Thymus (tissue), 14 donors: ENCODE measurements at places on chromosomes 13 and 19. TPM values are rescaled to one million over a fixed set of nuclear protein-coding genes. Genes with fewer than 3 reads are reported as not detected.

DNA sequence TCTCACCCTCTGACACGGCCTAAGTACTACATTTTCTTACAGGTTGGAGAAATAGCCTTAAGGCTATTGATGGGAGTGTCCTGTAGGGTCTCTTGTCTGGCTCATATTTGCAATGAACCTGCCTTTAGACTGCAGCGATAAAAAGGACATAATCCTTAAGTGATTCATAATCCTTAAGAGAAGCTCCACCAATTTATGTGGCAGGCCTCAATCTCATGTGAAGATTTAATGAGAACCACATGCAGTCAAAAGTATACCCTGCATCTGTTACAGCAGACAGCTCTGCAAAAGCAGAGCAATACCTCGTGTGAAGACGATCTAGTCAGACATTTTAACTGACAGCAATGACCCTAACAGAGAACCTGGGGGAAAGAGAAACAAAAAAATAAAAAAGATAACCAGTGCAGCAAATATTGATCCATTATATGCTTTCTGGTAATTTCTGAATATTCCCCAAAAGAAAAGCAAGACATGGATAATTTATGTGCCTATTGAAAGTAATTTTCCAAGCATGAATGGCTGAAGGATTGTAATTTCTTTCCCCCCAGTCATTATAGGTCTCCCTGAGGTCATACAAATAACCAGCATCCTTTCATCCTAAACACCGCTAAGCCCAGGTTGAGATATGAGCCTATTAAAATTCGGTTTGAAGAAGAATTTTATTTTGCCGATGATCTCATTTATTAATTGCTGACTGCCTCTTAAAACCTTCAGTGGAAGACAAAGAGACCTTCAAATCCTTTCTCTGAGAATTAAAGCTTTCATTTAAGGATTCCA is 321.8 kb upstream of the NBEA start:
- H3K4me3 ChIP-seq = no peak overlapping the region
- DNase-seq = no peak
- H3K36me3 ChIP-seq = no peaks in the 10 kb centered on the region
- no peaks in the 10 kb centered on the region for H3K27me3 ChIP-seq
- H3K27ac ChIP-seq = no peak overlapping the region

DNA sequence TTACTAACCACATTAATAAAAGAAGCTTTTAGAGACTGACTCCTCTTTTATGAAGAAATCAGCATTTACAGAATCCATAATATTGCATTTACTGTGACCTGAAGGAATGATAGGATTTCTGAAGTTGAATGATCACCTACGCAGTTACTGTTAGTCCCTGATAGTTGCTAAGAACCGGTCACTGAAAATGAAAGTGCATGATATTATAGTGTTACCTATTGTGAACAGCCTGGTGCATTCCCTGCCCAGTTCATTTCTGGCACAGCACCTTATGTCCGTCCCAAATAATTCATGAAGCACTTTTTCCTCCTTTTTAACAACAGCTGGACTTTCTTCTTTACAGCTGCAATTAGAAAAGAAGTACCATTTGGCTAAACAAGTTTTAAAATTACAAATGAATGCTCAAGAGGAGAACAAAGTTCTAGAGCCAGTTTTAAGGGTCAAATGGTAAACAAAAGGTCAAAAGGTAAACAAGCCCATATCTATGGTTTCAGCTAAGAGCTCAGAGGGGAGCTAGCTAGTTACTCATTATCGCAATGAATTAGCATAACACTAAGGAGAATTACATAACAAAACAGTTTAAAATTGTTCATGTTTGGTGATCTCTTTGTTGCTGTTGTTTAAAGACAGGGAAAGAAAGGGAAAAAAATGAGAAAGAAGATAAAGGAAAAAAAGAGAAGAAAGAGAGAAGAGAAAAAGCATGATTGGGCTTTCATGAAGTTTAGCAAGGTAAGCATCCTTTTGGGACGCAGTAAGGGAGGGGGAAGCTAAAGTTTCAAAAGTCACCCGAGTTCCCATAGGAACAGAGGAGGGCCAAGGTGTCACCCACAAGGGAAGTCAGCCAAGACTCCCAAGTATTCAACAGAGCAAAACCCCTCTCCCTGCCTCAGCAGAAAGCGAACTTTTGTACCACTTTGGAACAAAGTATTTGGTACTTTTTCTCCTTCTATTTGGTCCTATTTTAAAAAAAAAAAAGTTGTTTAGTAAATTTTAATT is 50.2 kb downstream of the FLT3 start:
- H3K27me3 ChIP-seq = no peaks in the 10 kb centered on the region
- no peak overlapping the region for H3K4me3 ChIP-seq
- H3K36me3 ChIP-seq = no peaks in the 10 kb centered on the region
- no peak for DNase-seq
- H3K4me1 ChIP-seq = no peaks in the 10 kb centered on the region
- H3K27ac ChIP-seq = no peak overlapping the region

The C1QTNF9B gene
- 0.34 TPM for polyA plus RNA-seq

The ZNF552 gene
- polyA plus RNA-seq = 7.8 TPM

The IL12RB1 gene
- 3.7 TPM for polyA plus RNA-seq

The ZNF160 gene
- polyA plus RNA-seq = 33.1 TPM

The PROZ gene
- polyA plus RNA-seq = 0.07 TPM

The IGSF23 gene
- polyA plus RNA-seq = 0.14 TPM

The LILRA1 gene
- 0.32 TPM for polyA plus RNA-seq

The ATP4A gene
- 1.1 TPM for polyA plus RNA-seq
